ENCODE measurements at places on chromosomes 11 and 22. TPM values are rescaled to one million over a fixed set of nuclear protein-coding genes. Genes with fewer than 3 reads are reported as not detected.

DDTL gene
- not detected for total RNA-seq

- peak overlapping the region; percentile 73 for H3K27ac ChIP-seq
- DNase-seq, result no peak
- no peaks in the 10 kb centered on the region for H3K36me3 ChIP-seq
- H3K4me3 ChIP-seq, result no peak overlapping the region
These were observed 68.8 kb downstream of the PRDM11 start for GRCh38 chr11:45215098-45215865.

ANO5 gene
- 0.12 TPM for total RNA-seq

DNA sequence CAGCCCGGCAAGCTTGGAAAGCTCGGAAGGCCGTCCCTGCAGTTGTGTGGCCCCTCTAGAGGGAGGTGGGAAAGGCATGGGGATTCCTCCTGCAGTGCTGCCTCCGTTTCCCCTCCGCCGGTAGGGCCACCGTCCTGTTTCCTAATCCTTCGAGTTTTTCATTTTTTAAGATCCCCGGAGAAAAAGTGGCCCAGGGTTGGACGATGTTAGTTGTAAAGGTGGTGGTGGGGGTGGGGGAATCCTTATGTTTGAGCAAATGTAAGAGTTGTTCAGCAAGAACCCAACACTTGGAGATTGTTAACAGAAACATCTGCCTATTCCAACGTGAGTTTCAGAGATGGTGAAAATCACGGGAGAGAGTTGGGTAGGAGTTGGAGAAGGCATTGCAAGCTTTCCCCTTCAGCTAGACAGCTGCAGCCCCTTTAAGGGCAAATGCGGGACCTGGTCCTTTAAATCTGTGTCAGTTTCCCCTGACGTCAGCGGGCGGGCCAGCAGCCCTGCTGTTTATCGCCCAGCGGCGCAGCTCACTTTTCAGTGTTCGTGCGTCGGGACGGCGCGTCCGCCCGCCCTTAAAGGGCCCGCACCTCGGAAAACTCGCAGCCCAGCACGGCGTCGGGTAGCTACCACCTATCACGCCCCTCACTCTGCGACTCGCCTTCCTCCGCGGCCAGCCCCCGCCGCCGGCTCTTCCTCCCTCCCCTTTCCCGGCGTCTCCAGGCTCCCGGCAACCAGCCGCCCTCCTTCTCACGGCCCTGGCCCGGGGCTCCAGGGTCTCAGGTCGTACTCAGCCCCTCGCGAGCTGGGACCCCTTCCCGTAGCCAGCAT lies at the start of gene SIDT2:
SIDT2 (plus strand) TSS at position 534 of the 825 bp plus-strand sequence. CDS start 521 bp downstream, outside the sequence.
- peak within 1 kb of the TSS; percentile 90 for H3K4me3 ChIP-seq
- H3K27ac ChIP-seq, result peak within 1 kb of the TSS; percentile 85
- no peaks in the 10 kb centered on the region for H3K27me3 ChIP-seq
- H3K4me1 ChIP-seq, result peaks cover 33% of the 10 kb centered on the region
- peak; percentile 95 for DNase-seq

DNA sequence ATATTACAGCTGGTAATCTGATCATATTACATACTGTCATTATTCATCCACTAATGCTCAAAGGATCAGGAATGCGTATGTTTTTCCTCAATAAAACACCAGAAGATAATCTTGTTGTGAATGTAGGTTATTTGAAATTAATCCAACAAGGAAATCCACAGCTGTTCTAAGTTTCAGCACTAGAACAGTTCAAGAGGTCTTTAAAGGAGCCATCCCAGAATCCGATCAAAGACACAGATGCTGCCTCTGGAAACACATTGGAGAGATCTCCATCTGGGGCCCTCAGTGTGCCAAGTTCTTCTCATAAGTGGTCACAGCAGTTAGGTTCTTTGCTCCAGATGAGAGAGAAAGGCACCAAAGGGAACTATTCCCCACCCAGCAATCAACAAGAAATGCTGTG lies 1955.1 kb upstream of the RAG2 start:
- no peak overlapping the region for H3K27ac ChIP-seq
- H3K27me3 ChIP-seq, result no peaks in the 10 kb centered on the region
- no peak for DNase-seq
- H3K4me1 ChIP-seq, result no peaks in the 10 kb centered on the region
- no peaks in the 10 kb centered on the region for H3K36me3 ChIP-seq

- DNase-seq, result no peak
- no peak overlapping the region for H3K4me3 ChIP-seq
- no peaks in the 10 kb centered on the region for H3K4me1 ChIP-seq
- H3K36me3 ChIP-seq, result no peaks in the 10 kb centered on the region
These were observed 78.9 kb downstream of the ANO3 start for GRCh38 chr11:26410706-26411366.

VSTM5 gene
- total RNA-seq, result not detected

GRCh38 chr11:121576531-121576930 lies 123.8 kb upstream of the SORL1-AS1 start:
- peaks cover 42% of the 10 kb centered on the region for H3K36me3 ChIP-seq
- H3K4me1 ChIP-seq, result peaks cover 7% of the 10 kb centered on the region
- no peak overlapping the region for H3K4me3 ChIP-seq
- no peak for DNase-seq
- H3K27me3 ChIP-seq, result no peaks in the 10 kb centered on the region

SNX32 gene
- 2.4 TPM for total RNA-seq

DNA sequence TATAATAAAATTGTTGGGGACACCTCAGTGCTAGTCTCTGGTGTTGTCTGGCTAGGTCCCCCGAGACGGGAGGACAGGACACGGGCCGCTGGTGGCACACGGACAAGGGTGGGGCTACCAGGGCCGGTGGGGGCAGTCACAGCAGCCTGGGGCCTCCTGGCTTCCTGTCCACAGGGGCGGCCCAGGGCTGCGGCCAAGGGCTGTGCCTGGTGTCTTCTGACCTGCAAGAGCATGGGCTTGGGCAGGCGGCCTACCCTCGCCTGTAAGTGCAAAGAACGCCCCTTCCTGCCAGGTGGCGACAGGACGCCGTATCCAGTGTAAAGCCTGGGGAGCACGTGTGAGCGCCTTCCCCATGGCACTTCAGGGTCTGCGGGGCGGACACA lies 3.6 kb downstream of the LRFN4 start:
- H3K27ac ChIP-seq, result no peak overlapping the region
- H3K27me3 ChIP-seq, result no peaks in the 10 kb centered on the region
- DNase-seq, result no peak
- H3K4me3 ChIP-seq, result no peak overlapping the region
- H3K36me3 ChIP-seq, result no peaks in the 10 kb centered on the region
- peaks cover 10% of the 10 kb centered on the region for H3K4me1 ChIP-seq

INSC gene
- total RNA-seq, result 0.61 TPM

- peak overlapping the region; percentile 99 for H3K27ac ChIP-seq
- peaks cover 42% of the 10 kb centered on the region for H3K36me3 ChIP-seq
- DNase-seq, result no peak
- H3K4me1 ChIP-seq, result peaks cover 46% of the 10 kb centered on the region
- H3K27me3 ChIP-seq, result no peaks in the 10 kb centered on the region
- H3K4me3 ChIP-seq, result peak overlapping the region; percentile 91
These were observed 388 bp upstream of the MUS81 start for GRCh38 chr11:65859812-65860277.

SCGB2A2 gene
- not detected for total RNA-seq

DNA sequence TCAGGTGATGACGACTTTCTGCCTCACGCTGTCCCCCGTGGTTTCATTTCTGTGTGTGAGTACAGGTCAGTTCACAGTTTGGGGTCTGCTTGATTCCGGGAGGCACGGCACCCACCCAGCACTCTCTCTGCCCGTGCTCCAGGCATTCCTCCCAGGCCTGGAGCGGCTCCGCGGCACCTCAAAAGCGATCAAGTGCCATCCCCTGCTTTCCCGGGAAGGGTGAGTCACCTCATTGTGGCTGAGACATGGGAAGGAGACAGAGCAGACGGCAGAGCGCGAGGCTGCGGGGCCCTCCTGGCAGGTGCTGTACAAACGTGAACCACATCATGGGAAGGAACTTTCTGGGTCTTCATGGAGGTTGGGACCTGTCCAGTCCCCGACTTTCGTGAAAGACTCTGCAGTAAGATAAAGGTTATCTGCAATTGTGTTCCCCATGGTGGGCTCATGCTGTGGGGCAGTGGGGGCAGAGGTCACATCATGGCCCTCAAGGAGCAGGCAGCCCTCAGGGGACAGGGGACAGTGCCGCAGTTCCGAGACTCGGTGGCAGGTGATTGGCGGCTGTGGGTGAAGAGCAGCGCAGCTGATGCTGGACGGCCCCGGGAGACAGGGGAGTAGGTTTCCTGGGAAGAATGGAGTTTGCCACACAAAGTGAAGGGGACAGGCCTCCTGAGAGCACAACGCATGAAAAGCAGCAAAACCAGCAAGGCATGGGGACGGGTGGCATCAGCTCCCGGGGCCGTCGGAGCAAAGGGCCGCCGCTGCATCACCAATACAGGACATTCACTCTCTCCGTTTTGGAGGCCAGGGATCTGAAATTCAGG lies 65.3 kb downstream of the CELSR1 start:
- H3K27me3 ChIP-seq, result peaks cover 11% of the 10 kb centered on the region
- H3K27ac ChIP-seq, result no peak overlapping the region
- H3K4me3 ChIP-seq, result no peak overlapping the region
- H3K4me1 ChIP-seq, result peaks cover 4% of the 10 kb centered on the region

DNA sequence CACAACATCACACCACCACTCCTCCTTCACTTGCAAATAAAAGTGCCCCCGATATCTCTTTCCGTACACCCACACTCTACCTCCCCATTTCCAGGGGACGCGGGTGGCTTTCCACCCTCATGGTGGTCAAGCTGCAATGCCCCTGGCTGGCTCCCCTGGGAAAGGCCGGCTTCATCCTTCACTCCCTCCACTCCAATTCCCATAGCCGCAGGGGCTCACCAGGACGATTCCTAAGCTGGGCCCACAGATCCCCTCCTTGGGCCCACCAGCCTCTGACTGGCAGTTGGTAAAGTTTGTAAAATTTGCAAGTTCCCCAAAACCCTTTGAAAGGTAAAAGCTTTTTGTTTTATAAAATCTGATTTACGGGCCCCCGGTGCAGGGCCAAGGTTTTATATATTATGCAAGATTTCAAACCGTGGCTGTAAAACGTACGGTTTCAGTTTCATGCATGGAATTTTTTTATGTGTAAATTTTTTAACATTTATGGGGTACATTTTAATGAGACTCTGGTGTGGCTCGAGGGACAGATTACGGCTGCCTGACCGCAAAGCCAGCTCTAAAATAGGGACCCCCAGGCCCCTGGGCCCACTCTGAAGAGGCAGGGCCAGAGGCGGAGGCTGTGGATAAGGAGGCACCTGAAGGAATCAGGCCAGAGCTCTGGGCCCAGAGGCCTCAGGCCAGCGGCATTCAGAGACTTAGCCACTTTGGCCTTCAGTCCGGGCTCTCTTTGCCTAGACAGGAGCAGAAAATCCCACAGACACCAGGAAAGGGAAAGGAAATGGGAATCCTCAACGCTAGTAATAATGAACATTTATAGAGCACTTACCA lies 106.5 kb downstream of the FEZ1 start:
- no peak overlapping the region for H3K27ac ChIP-seq
- no peaks in the 10 kb centered on the region for H3K4me1 ChIP-seq
- H3K27me3 ChIP-seq, result peaks cover 18% of the 10 kb centered on the region
- H3K36me3 ChIP-seq, result no peaks in the 10 kb centered on the region

HTR3A gene
- total RNA-seq, result not detected

RAB39A gene
- 0.59 TPM for total RNA-seq

C1QTNF5 gene
- not detected for total RNA-seq

CRYAB gene
- total RNA-seq, result not detected

DNA sequence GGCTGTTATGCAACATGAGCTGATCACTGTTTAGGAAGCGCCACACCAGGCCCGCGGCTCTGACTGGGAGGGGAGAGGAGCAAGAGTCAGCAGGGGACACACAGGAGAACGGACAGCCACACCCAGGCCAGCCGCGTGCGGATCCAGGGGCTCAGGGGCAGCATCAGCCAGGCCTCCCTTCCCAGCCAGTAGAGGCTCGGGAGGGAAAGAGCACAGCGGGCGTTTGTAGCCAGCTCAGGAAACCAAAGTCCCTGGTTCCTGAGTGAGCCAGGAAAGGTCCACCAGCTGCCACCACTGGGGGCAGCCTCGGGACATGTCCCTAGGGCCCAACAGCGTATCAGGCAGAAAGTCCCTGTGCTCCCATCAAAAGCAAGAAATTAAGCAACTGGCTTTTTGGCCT lies 71.8 kb upstream of the PITPNB start:
- H3K4me3 ChIP-seq, result no peak overlapping the region
- DNase-seq, result no peak
- H3K4me1 ChIP-seq, result peaks cover 7% of the 10 kb centered on the region
- H3K36me3 ChIP-seq, result no peaks in the 10 kb centered on the region
- no peaks in the 10 kb centered on the region for H3K27me3 ChIP-seq

GRCh38 chr22:27250886-27251285 lies 550.7 kb downstream of the MN1 start:
- H3K4me1 ChIP-seq, result peaks cover 5% of the 10 kb centered on the region
- no peak overlapping the region for H3K27ac ChIP-seq
- no peaks in the 10 kb centered on the region for H3K36me3 ChIP-seq
- no peak overlapping the region for H3K4me3 ChIP-seq
- no peak for DNase-seq

MISFA gene
- 1.8 TPM for total RNA-seq

DNA sequence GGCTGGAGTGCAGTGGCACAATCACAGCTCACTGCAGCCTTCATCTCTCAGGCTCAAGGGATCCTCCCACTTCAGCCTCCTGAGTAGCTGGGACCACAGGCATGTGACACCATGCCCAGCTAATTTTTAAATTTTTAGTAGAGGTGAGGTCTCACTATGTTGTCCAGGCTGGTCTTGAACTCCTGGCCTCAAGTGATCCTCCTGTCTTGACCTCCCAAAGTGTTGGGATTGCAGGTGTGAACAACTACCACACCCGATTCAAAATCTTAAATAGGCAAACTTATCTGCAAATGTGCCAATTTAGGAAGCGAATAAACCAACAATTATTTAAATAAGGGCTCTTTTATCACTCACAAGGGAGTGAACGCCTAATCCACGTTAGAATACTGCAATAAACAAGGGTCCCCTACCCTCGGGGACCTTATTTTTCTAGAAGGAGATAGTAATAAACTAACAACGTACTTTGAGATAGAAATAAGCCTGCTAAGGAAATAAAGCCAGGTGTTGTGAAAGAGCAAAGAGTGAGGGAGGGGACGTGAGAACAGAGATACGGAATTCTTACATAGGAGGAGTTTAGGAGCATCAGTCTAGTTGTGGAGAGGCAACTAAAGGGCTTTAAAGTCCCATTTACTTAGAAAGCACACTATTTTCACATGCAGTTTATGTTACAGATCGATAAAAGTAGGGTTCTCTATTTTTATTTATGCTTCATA lies 3.0 kb upstream of the WEE1 start:
- H3K4me3 ChIP-seq, result no peak overlapping the region
- H3K36me3 ChIP-seq, result peaks cover 15% of the 10 kb centered on the region
- DNase-seq, result no peak
- H3K27ac ChIP-seq, result no peak overlapping the region

- no peaks in the 10 kb centered on the region for H3K36me3 ChIP-seq
- no peak overlapping the region for H3K27ac ChIP-seq
- no peaks in the 10 kb centered on the region for H3K4me1 ChIP-seq
- DNase-seq, result no peak
These were observed 19.1 kb upstream of the RCN1 start for GRCh38 chr11:32071811-32072210.

Data from activated CD8-positive, alpha-beta memory T cell treated with anti-CD3 and anti-CD28 coated beads, Interleukin-2, amount 10 ng/mL, durations not matched to agents 7 days and 5 days (primary cell).